ENCODE measurements at places on chromosomes 2 and 18.

DNA sequence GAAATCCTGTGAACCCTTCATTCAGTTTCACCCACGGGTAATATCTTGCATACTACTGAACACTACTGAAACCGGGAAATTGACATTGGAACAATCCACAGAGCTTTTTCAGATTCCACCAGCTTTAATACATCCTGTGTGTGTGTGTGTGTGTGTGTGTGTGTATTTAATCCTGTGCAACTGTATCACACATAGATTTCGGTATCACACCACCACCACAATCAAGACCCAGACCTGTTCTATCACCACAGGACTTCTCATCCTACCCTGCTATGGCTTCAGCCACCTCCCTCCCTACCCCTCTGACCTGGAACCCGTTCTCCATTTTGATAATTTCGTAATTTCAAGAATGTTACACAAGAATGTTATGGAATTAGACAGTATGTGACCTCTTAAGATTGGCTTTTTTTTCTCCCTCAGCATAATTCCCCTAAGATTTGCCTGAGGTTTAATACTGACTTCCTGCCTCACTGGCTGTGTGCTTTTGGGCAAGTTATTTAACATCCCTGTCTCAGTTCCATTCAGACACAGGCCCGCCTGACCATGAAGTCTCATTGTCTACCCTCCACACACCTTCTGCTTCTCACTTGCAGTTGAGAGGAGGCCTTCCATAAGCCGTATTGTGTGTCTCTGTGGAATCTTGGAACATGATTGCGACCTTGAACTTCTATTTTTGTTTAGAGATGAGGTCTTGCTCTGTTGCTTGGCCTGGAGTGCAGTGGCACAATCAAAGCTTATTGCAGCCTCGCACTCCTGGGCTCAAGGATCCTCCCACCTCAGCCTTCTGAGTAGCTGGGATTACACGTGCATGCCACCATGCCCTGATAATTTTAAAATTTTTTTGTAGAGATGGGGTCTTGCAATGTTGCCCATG is 14.4 kb upstream of the TMEM131 start:
- DNase-seq: no peak

- DNase-seq: no peak
These were observed 597.5 kb upstream of the NRXN1 start for GRCh38 chr2:51629406-51629805.

- DNase-seq: no peak
These were observed 263.2 kb downstream of the PARD3B start for GRCh38 chr2:204808494-204808893.

- no peak for DNase-seq
These were observed 6.3 kb downstream of the KIAA2012 start for GRCh38 chr2:202079310-202079709.

DNA sequence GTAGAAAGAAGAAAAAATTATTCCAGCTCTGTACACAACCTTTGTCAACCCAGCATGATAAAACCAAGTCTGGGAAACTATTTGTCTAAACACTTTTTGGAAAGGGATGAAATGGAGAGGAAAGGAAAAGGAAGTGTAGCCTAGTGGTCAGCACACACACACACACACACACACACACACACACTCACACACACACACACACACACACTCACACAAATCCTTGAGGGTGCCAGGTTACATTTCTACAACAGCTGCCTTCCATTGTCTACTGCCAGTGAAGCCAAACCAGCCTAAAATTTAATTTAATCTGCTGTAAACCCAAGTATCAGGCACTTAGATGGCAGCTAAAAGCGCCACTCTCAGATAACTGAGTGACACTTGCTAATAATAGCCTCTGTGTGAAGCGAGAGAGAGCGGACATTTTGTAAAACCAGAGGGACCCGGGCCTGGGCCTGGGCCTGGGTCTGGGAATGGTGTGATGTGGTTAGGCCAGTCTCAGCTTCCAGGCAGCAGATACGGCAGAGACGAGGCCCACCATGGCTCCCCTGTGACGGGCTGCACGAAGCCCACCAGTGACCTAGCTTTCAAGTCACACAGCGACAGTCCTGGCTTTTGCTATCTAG is 32.4 kb downstream of the BCL11A start:
- no peak for DNase-seq

DNA sequence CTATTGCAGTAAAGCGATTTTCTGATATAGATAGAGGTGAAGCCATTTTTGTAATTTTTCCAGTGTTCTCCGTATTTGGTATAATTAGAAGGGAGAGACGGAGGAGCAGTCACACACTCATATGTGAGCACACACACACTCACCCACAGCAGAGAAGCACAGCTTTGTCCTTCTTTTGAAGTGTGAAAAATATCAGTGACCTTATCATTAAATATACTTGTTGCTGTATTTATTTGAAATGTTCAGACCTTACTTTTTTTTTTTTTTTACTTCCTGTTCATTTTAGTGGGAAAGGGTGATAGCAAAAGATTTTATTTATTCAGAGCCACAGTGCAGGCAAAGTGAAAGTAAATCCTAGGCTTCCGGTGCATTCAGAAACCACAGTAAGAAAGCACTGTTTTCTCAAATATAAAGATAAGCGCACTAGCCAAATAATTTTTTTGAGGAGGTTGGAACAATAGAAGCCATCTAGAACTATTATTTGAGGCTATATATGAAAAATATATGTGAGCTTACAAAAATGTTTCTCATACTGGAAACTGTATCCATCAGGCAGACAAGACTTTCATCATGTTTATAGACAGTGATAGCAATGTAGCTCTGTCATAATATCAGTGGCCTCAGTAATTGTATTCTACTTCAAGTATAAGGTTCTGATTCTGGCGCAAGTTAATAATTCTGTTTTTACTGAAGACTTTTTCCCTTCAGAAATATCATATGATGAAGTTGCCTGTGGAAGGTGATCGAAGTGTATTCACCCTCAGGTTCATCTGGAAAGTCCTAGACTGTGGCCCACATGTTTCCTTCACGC is 37.2 kb downstream of the TSHZ1 start:
- no peak for DNase-seq

- DNase-seq: no peak
These were observed 18.1 kb downstream of the LCLAT1 start for GRCh38 chr2:30465171-30465545.

DNA sequence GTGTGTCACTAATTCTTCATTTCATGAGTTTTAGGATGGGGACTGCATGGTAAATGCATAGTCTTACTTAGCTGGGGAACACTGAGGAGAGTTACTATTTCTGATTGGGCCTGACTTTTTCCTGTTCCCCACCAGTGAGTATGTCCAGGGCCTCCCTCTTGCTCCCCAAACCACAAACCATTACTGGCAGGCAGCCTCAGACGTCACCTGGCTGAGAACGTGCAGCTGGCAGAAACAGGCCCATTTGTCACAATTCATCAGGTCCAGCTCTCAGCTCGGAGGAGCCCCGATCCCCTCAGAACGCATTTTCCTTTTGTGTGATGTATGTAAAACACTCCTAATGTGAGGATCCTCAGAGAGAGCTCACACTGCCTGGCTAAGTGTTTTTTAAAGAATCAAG is 71.7 kb upstream of the SIX3 start:
- DNase-seq: no peak

DNA sequence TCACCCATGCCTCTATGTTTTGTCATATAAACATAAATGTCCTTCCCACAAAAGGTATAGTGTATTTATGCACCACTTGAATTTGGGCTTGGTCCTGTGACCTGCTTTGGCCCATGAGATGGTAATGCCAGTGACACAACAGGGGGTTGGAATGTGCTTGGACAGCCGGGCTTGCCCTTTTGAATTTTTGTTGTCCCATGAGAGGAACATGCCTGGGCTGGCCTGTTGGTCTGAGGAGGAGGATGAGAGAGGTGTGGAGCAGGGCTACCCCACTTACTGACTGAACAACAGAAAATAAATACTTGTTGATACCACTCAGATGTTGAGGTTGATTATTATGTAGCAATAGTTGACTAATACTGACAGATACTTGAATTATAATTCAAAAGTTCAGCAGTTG is 63.2 kb upstream of the TCF4 start:
- DNase-seq: no peak

GRCh38 chr2:160419776-160420505 is 73.7 kb downstream of the RBMS1 start:
- DNase-seq: no peak

GRCh38 chr2:215579809-215580208 is 143.9 kb upstream of the FN1 start:
- DNase-seq: no peak

DNA sequence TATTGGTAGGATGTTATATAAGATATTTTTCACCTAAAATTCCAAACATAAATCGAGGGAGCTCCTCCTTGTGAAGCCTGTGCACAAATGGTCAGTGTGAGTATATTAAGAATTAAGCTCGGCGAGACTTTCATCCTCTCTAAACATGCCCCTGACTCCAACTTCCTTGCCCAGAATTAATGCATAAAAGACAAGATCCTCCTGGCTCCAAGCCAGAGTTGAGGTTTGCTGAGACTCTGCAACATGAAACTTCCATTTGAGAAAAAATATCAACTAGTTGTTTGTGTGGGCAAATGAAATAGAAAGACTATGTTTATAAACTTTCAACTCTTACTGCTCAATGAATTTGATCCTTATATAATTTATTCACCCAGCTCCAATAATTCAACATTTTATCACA is 68.1 kb downstream of the CCDC178 start:
- DNase-seq: no peak

DNA sequence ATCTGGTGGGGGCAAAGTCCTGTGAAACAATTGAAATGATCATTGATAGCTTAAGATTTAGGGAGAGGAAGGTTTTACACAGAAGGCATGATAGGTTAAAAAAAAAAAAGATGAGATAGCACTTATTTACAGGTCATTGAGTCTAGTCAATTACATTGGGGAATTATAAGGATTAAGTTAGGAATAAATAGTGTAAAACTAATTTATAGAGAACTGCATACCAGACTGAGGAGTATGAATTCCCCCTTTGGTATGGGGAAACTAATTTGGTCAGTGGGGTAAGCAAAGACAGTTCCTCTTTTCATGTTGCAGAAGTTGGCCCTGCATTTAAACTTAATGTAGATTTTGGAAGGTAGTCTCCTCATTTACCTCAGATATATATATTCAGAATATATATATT is 10.8 kb downstream of the GLS start:
- DNase-seq: no peak

DNA sequence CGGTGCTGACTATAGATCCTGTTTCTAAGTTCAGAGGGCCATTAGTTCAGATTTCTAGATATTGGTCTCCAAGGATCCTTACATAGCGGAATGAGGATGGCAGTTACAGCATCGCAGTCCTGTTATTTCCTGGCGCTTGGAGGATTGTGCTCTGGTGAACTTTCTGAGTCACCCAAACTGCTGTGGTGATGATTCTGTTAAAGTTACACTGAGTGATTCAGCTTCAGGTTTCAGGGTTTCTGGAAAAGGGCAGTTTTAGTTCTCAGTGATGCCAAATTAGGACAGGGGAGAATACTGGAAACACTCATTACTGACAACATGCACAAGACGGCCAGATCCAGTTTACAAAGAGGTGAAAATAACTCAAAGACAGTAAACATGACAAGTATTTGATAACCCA is 52.1 kb upstream of the ANKRD62 start:
- DNase-seq: no peak

GRCh38 chr2:179711375-179711774 is 150.0 kb downstream of the ZNF385B start:
- no peak for DNase-seq

DNA sequence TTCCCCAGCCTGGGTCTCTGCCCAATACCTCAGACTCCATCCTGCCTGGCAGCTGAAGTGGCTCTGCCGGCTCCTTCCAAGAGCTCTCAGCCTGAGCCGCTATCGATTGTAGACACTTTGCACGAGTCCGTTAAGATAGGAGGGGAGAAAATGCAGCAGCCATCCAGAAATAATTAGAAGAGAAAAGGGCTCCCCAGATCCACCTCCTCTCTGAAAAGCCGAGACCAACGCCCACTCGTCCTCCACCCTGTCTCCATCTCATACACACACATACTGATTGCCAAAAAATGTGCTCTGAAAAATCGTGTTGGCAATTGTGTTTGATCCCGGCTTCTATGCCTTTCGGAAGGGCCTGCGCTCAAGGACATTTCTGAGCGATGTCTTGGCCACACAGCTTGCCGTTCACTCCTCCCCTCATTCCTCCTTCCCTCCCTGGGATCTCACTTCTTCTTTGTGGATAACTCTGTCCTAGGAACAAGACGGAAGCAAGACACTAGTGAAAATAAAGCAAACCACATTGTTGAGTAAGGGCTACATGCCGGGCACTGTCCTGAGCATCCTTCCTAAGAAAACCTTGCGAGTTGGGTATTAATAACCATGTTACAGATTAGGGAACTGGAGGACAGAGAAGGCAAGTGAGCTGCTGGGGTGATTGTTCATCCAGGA is 372.8 kb upstream of the MYT1L start:
- DNase-seq: no peak

DNA sequence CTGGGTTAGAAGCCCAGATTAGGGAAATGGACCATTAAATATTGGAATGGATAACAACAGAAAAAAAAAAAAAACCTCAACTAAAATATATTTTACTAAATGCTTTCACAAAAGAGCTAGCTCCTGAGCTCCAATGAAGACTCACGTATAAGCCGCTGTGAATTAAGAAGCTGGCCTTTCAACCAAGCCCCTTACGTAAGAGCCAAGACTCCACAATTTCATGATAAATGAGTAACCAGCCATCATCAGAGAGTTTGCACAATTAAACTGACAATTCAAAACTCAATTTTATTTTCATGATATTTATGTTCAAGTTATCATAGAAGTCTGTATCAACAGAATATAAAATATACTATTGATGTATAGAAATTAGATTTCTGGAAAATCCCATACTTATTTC is 70.7 kb upstream of the HNRNPA3 start:
- no peak for DNase-seq

DNA sequence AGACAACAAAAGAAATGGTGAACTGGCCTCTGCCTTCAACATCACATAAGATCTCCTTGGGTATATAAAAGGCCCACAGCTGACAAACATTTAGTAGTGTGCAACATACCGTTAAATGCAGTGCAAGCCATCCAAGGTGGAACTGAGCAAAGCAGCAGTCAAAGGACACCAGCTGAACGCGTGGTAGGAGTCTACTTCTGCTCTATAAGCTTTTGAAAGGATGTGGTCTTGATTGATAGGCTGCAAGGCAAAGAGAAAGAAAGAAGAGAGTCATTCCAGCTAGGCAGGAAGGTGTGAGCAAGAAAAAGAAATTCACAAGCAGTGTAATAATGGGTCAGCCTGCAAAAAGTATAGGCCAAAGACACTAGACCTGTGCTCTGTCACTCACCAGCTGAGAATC is 356.3 kb downstream of the SATB2 start:
- DNase-seq: no peak

DNA sequence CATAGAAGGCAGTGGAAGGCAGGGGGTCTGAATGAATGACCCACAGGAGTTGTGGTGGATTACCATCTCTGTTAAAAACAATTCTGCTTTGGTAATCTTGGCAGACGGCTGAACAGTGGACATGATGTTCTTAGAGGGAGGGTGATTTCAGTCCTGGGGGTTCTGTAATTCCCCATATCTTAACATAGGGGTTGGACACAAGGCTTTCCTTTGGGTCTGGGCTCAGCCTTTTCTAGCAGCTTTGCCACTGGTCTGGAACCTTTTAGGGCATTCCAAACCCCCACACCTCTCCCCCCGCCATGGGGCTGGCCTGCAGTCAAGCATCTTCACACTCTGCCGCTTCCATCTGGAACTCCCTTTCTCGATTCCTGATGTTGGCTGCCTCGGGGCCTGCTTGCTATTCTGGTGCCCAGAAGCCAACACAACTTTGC is 50.3 kb downstream of the RPL37A start:
- no peak for DNase-seq

- no peak for DNase-seq
These were observed 89.7 kb upstream of the CNTNAP5 start for GRCh38 chr2:123935405-123935804.

GRCh38 chr2:128633501-128633900 is 314.8 kb upstream of the HS6ST1 start:
- DNase-seq: no peak

- no peak for DNase-seq
These were observed 141.5 kb downstream of the AQP4 start for GRCh38 chr18:26723981-26724380.
